ENCODE measurements at places on chromosomes 13 and 19. TPM values are rescaled to one million over a fixed set of nuclear protein-coding genes. Genes with fewer than 3 reads are reported as not detected.

- no peak for DNase-seq
Measured at GRCh38 chr13:67152085-67152484, 78.1 kb downstream of the PCDH9 start.

GRCh38 chr13:66864627-66865026, 365.5 kb downstream of the PCDH9 start:
- DNase-seq, result no peak

DNA sequence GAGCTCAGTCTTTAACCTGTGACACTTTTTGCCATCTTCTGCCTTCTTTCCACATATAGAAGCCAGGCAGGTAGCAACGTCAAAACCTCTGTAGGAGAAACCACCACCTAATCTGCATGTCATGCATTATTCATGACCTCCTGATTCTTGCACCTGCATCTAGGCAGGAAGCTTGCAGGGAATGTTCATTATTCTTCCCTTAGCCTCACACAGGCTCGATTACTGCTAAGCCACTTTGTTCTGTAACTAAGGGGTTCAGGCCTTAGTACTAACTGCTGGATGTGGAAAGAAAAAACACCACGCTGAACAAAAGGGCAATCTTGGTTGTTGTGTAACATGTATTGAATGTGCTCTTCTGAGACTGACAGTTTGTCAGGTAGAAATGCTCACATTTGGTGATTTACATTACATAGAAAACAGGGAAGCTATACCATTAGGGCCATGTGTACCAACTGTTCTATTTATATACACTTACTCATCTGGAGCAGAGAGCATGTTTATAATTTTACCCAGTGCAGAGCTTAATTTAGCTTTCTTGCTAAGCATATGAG, 366.9 kb downstream of the KLF12 start:
- no peak for DNase-seq

DNA sequence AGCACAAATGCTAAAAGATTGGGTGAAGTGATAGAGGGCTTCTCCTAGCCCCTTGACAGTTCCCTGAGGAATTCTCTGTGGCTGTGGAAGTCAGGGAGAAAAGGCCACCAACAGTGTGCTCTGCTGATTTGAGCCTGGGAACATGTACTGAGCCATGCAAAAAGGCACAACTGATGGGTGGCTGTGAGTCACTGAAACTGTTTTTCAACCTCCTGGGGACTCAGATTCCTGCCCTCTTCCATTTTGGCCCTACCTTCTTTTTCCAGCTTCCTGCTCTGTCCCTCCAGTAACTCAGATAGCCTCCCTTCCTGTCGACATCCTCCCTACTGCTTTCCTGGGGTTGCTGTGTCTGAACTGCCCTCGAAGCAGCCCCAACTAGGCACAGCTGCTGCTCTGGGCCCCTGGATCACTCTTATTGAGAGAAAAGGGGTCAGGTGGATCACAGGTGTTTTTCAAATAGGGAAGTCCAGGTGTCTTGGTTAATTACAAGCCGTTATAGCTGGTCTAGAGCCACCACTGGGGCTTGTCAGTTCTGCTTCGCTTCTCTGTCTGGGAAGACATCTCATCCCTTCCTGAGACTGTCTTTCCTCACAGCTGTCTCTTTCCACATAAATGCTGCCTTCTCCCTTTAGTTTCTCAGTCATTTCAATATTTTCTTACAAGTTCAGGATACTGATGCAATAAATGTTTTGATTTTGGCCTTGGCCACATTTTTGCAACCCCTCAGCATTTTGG, 13.7 kb downstream of the FAM124A start:
- no peak for DNase-seq

GRCh38 chr13:109998684-109999533, 212.5 kb upstream of the IRS2 start:
- no peak for DNase-seq

GRCh38 chr19:8416796-8417195, 3.7 kb downstream of the MARCHF2 start:
- no peak for DNase-seq

GRCh38 chr13:99374169-99374991, 67.2 kb upstream of the GPR183 start:
- DNase-seq, result no peak

- DNase-seq, result no peak
Measured at GRCh38 chr19:8638078-8638619, 7.7 kb downstream of the NFILZ start.

- DNase-seq, result no peak
Measured at GRCh38 chr13:114226088-114226487, 8.6 kb upstream of the CDC16 start.

DNA sequence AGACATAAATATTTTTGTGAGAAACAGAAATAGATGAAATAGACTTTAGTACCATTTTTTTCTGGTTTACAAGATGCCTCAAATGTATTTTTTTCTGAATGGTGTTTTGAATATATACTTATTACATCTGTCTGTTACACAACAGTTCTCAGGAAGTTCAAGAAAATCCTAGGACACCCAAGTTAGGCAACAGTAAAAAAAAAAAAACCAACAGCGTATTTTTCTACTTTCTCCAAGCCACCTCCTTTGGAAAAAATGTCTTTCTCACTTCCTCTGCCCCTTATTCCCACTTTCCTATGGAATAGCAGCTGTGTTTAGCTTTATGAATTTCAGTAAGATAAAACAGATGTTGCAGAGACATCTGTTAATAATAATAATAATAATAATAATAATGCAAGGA, 489.6 kb upstream of the KLF12 start:
- no peak for DNase-seq

GRCh38 chr13:100608906-100609305, 20.3 kb upstream of the GGACT start:
- no peak for DNase-seq

- DNase-seq, result no peak
Measured at GRCh38 chr13:45696610-45697226, 5.4 kb upstream of the CBY2 start.

- DNase-seq, result no peak
Measured at GRCh38 chr13:82803341-82803740, 1078.9 kb downstream of the SLITRK1 start.

GRCh38 chr19:49595819-49596404, 4.9 kb downstream of the PRR12 start:
- no peak for DNase-seq

- no peak for DNase-seq
Measured at GRCh38 chr13:34951528-34951927, 9.5 kb downstream of the NBEA start.

DNA sequence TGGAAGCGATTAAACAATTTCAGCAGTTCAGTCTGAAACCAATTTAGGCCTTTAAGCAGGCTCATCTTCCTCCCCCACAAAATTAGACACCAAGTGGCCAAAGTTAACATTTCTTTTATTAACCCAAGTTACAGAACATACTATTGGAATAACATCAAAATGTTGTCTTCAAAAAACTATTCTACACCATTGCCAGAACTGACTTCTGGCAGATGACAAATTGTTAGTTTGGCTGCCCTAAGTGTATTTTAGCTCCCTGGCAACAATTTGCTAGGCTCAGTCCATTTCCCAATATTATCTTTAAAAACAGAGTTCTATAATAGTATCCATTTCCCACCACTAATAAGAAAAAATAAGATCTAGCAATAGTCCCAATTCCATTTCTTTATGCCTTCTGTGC, 107.8 kb downstream of the SGCG start:
- no peak for DNase-seq

- no peak for DNase-seq
Measured at GRCh38 chr19:47344425-47344824, 4.7 kb upstream of the DHX34 start.

DNA sequence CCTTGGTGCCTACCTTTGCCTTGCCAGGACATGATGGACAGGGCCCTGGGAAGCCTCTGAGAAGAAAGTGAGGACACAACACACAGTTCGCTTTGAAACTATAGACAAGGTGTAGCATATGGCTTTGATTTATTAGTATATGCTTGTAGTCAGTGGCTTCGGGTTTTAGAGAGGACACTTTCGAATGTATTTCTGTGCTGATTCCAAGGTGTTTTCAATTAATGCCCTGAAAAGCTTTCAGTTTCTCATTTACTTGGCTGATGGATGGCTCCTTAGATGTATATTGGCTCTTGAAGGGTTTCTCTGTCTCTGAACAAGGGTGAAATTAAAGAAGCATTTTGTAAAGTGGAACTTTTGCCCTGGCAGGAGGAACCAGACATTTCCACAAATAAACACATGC, 106.9 kb downstream of the POSTN start:
- no peak for DNase-seq

DNA sequence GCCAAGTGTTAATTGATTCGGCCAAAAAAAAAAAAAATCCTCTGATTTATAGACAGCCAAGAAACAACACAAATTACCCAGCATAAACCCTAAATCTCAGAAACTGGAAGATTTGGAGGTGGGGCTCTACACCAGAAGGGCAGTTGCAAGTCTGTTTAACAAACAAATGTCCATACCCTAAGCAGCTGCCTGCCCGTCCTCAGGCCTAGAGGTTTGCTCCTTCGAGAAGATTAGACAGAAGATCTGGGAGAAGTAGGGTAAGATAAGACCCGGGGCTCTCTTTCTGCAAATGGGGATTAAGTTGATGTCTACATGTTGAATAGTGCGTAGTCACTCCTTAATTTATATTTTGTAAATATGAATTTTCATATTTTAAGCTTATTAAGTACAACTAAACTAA, 3.4 kb upstream of the N4BP2L1 start:
- no peak for DNase-seq

- DNase-seq, result peak; percentile 87
Measured at GRCh38 chr13:112885782-112886268, 83.2 kb upstream of the MCF2L start.

- no peak for DNase-seq
Measured at GRCh38 chr13:110447801-110448200, 113.7 kb downstream of the RAB20 start.

DNA sequence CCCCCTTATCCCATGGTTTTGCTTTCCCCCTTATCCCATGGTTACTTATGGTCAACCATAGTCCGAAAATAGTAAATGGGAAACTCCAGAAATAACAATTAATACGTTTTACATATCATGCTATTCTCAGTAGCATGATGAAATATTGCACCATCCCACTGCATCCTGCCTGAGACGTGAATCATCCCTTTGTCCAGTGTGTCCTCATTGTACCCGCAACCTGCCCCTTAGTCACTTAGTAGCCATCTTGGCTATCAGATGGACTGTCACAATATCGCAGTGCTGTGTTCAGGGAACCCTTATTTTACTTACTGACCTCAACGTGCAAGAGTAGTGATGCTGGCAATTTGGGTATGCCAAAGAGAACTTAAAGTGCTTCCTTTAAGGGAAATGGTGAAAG, 10.5 kb upstream of the NBEA start:
- no peak for DNase-seq

DNA sequence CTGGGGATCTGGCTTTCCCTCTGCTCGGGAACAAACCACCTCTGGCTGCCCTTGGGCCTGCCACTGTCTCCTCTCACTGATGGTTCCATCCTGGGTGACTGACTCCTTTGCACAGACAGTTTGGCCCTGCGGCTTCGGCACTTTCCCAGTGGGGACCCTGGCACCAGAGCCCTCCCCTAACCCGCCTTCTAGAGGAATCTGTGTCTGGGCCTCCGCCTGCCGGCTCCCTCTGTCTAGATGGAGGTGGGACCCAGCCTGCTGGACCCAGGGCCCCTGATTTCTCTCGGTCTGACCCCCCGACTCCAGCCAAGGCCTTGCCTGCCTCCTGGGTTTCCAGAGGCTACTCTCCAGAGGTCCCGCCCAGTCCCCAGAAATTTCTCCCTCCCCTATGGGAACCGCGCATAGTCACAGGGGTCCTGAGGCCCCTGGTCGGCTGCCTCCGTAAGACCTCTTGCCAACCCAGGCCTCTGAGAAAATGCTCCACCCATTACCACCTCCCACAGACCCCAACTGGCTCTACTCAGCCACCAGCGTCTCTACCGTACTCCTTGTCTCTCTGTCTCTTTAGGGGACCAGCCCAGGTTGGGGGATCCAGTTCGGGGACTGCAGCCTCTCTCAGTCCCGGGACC, 2.7 kb downstream of the CCDC106 start:
- no peak for DNase-seq

GRCh38 chr13:69324090-69324886, 783.3 kb upstream of the ATXN8OS start:
- DNase-seq, result no peak

DNA sequence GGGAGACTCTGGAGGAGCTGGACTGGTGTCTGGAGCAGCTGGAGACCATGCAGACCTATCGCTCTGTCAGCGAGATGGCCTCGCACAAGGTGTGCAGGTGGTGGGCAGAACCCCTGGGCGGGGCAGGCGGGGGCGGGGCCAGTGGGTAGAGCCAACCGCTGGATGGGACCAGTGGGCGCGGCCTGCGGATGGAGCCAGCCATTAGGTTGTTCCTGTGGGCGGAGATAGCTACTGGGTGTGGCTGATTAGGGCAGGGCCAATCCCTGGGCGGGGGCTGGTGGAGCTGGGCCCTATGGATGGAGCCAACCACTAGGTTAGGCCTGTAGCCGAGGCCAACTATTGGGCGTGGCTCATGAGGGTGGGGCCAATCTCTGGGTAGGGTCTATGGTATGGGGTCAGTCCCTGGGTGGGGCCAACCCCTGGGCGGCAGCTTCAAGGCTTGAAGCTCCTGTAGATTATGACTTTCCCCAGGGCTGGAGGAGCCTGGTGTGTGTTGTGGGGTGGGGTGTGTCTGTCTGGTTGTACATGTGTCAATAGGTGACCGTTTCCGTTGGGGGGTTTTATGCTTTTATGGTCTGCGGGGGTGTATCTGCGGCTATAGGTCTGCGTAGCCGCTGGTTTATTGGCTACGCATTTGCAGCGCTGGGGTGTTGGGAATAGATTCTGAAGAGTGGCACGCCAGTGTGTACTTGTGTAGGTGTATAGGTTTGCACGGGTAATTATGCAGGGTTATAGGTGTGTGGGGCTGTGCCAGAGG, 30.7 kb downstream of the PDE4A start:
- no peak for DNase-seq

DNA sequence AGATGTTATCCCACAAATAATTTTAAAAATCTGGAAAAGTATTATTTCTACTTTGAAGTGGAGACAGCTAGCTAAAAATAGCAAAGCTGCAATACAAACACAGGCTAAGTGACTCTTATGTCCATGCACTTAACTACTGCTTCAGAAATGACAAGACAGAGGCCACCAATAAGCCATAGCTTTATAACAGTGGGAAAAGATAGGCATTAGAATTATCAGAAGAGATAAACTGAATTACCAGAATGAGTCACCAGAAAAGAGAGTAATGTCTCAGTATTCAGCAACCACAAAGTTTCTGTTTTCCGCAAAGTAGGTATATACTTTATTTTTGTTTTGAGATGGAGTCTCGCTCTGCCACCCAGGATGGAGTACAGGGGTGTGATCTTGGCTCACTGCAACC, 17.1 kb downstream of the CLN5 start:
- DNase-seq, result no peak

Gene FEM1A
- 24.1 TPM for total RNA-seq

Gene TMC4
- 0.38 TPM for total RNA-seq

Gene CEBPA
- 21.0 TPM for total RNA-seq

Gene KCNJ14
- 0.60 TPM for total RNA-seq

Gene HPN
- total RNA-seq, result 7.2 TPM

Gene LILRA1
- total RNA-seq, result 0.97 TPM

Gene ZNF30
- 2.6 TPM for total RNA-seq

Gene TMEM190
- not detected for total RNA-seq

Gene ZNF737
- total RNA-seq, result 4.5 TPM

Gene HCN2
- 10.0 TPM for total RNA-seq
